ENCODE measurements at places on chromosomes 1 and 21. TPM values are rescaled to one million over a fixed set of nuclear protein-coding genes. Genes with fewer than 3 reads are reported as not detected.

DNA sequence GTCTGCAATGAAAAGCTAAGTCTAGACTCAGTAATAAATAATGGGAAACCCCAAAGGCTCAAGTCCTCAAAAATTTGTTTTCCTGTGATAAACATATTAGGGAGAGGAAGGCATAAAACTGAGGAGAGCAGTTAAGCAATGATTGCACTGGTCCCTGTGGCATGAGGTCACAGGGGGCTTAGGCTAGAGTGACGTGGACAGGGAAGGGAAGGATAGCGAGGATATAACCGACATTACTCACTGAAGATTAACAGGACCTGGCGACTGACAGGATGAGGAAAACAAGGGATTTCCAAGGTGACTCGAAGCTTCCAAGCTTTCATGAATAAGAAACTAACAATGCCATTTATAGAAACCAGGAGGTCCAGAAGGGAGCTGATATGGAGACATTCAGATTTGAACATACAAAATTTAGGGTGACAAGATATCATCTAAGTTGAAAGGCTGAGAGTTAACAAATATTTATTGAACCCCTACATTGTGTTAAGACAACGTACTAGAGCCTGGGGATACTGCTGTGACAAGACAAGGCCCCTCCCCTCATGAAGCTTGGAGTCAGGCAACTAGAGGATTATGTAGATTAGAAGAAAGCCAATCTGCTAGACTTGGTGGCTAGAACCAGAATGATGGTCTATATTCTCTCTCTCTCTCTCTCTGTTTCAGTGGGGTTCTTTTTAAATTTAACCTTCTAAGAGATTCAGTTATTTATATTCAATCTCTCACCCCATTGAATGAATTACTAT is 33.2 kb upstream of the PKN2 start:
- no peak overlapping the region for H3K4me3 ChIP-seq
- H3K36me3 ChIP-seq = no peaks in the 10 kb centered on the region
- H3K27ac ChIP-seq = no peak overlapping the region

GRCh38 chr21:45669382-45669781 is 25.9 kb downstream of the PCBP3 start:
- H3K27me3 ChIP-seq = no peaks in the 10 kb centered on the region
- no peaks in the 10 kb centered on the region for H3K36me3 ChIP-seq
- H3K4me3 ChIP-seq = no peak overlapping the region
- H3K27ac ChIP-seq = no peak overlapping the region

The RNASEL gene
- 5.2 TPM for total RNA-seq

The ARMH1 gene
- 1.4 TPM for total RNA-seq

GRCh38 chr1:220315070-220315839 is 43.0 kb upstream of the RAB3GAP2 start:
- no peaks in the 10 kb centered on the region for H3K36me3 ChIP-seq
- H3K4me3 ChIP-seq = no peak overlapping the region
- no peak overlapping the region for H3K27ac ChIP-seq
- DNase-seq = no peak
- peaks cover 8% of the 10 kb centered on the region for H3K4me1 ChIP-seq

GRCh38 chr1:163335216-163335615 is 13.5 kb downstream of the NUF2 start:
- H3K36me3 ChIP-seq = no peaks in the 10 kb centered on the region
- no peaks in the 10 kb centered on the region for H3K27me3 ChIP-seq
- no peaks in the 10 kb centered on the region for H3K4me1 ChIP-seq
- H3K4me3 ChIP-seq = no peak overlapping the region
- H3K27ac ChIP-seq = no peak overlapping the region

DNA sequence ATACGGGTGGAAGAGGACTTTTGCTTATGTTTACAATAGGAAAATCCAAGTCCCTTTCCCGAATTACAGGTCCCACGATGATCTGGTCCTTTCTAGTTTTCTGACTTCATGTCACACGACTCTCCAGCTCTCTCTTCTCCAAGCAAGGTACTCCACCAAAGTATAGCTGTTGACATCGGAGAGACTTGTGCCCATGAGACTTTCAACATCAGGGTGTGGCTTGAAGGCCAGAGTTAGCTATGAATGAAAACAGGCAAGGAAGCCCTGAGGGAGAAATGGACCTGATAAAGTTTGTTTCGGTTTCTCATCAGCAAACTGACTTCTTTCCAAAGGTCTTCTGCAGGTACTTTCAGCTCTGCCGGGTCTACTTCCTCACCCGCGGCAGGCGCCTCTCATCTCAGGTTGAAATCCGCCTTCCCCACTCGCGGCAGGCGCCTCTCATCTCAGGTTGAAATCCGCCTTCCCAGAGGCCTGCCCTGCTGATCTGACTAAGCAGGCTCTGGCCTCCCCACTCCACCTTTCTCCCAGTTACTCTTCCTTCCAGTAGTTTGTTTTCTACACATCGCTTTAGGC is 2.1 kb upstream of the PER3 start:
- H3K27me3 ChIP-seq = no peaks in the 10 kb centered on the region
- peaks cover 48% of the 10 kb centered on the region for H3K36me3 ChIP-seq
- H3K27ac ChIP-seq = peak overlapping the region; percentile 41
- no peak for DNase-seq

DNA sequence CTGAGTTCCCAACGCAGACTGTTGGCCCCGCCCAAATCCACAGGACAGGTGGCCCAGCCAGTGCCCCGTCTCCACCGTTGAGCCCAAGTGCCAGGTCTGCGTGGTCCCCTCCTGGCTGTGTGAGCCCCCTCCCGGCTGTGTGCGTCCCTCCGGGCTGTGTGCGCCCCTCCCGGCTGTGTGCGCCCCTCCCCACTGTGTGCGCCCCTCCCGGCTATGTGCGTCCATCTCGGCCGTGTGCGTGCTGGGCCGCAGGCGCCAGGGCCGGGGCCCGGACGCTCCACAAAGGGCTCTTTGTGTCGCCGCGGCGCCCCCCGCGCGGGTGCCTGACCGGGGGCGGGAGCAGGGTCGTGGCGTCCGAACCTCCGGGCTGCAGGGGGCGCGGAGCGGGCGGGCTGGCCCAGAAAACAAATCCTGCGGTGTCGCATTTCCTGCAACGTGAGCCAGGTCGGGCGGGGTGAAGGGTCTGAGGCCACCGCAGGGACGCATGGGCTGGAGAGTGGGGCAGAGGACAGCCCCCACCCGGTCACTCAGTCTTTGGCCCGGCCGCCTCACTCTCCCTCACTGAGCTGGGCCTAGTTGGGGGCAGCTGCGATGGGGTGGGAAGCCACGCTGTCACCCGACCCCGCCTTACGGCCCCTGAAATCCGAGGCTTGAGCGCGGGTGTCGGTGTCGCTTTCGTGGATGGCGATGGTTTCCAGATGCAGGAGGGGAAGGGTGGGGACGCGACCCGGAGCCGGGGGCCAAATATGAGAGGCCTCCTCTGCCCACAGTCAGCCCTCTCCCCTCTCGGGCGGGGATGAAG is 18.8 kb downstream of the TNFRSF25 start:
- H3K4me3 ChIP-seq = peak overlapping the region; percentile 33
- peaks cover 27% of the 10 kb centered on the region for H3K4me1 ChIP-seq
- no peak overlapping the region for H3K27ac ChIP-seq
- H3K27me3 ChIP-seq = peaks cover 82% of the 10 kb centered on the region
- no peaks in the 10 kb centered on the region for H3K36me3 ChIP-seq

The MAP10 gene
- 1.0 TPM for total RNA-seq

- H3K4me1 ChIP-seq = peaks cover 26% of the 10 kb centered on the region
- no peak overlapping the region for H3K4me3 ChIP-seq
- H3K27me3 ChIP-seq = no peaks in the 10 kb centered on the region
- H3K36me3 ChIP-seq = no peaks in the 10 kb centered on the region
- H3K27ac ChIP-seq = peak overlapping the region; percentile 78
Measured at GRCh38 chr21:31354604-31355443, 10.8 kb upstream of the TIAM1 start.

The HMCN1 gene
- total RNA-seq = 5.6 TPM

DNA sequence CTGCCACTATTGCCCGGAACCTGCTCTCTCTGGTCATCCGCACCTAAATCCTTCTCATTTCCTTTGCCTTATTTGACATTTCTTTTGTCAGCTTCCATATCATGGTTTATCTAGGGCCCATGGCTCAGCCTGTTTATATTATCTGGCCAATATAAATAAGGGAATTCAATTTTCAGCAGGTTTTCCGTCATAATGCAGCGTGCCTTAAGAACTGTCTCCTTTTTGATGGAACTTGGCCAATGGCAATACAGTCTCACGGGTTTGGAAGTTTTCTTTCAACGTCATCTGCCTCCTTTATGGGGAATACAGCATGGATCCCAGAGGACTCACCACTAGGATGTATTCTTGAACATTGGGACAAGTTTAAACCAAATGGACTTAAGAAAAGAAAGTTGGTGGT is 77.8 kb upstream of the KIAA0040 start:
- H3K36me3 ChIP-seq = no peaks in the 10 kb centered on the region
- H3K4me3 ChIP-seq = no peak overlapping the region
- no peaks in the 10 kb centered on the region for H3K4me1 ChIP-seq
- DNase-seq = no peak
- H3K27me3 ChIP-seq = no peaks in the 10 kb centered on the region

The GUK1 gene
- total RNA-seq = 442 TPM

The DSCAM gene
- total RNA-seq = not detected

The WNT9A gene
- total RNA-seq = 1.2 TPM

GRCh38 chr1:233543338-233544255 is 70.3 kb upstream of the KCNK1 start:
- no peak overlapping the region for H3K4me3 ChIP-seq
- H3K27ac ChIP-seq = peak overlapping the region; percentile 77
- H3K4me1 ChIP-seq = peaks cover 9% of the 10 kb centered on the region
- H3K27me3 ChIP-seq = no peaks in the 10 kb centered on the region

DNA sequence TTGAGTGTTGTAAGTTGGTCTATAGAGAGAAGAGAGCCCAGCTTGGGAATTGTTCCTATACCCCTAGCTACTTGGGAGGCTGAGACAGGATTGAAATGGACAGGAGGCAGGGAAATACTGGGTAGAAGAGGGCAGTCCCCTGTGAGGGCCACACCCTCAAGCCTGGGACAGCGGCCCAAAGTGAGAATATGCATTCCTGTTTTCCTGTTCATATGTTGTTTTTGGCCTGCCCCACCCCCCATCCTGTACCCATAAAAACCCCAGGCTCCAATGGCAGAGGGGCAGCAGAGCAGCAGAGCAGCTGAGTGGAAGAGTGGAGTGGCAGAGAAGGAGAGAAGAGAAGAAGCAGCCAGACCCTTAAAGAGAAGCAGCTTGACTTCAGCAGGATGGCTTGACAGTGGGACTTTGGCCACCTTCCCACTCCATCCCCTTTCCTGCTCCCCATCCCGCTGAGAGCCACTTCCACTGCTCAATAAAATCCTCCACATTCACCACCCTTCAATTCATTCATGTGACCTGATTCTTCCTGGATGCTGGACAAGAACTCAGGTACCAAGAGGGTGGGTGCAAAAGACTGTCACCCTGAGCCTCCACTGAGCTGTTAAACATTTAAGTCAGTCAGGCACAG is 70.6 kb upstream of the PUM1 start:
- H3K27ac ChIP-seq = no peak overlapping the region
- H3K4me3 ChIP-seq = no peak overlapping the region
- H3K27me3 ChIP-seq = no peaks in the 10 kb centered on the region
- DNase-seq = no peak
- H3K36me3 ChIP-seq = no peaks in the 10 kb centered on the region
- no peaks in the 10 kb centered on the region for H3K4me1 ChIP-seq

The OR2G6 gene
- total RNA-seq = 0.98 TPM

The DCLRE1B gene
- 4.3 TPM for total RNA-seq

The A3GALT2 gene
- total RNA-seq = not detected

The DUSP10 gene
- 9.5 TPM for total RNA-seq

The PTPN7 gene
- 2.7 TPM for total RNA-seq

The CLDN8 gene
- 20.9 TPM for total RNA-seq

DNA sequence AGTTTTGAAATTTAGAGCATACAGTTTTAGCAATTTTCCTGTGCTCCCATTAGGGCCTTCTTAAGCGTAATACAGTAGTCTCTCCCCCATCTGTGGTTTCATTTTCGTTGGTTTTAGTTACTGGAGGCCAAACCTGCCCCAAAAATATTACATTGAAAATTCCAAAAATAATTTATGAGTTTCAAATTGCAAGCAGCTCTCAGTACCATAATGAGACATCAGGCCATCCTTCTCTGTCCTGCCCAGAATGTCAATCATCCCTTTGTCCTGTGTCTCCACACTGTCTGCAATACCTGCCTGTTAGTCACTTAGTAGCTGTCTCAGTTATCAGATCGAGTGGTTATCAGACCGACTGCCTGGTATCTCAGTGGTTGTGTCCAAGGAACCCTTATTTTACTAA is 45.4 kb downstream of the ADSS2 start:
- H3K4me1 ChIP-seq = no peaks in the 10 kb centered on the region
- no peak overlapping the region for H3K27ac ChIP-seq
- no peaks in the 10 kb centered on the region for H3K27me3 ChIP-seq
- no peak for DNase-seq
- no peak overlapping the region for H3K4me3 ChIP-seq

- no peak overlapping the region for H3K27ac ChIP-seq
- H3K4me1 ChIP-seq = peaks cover 6% of the 10 kb centered on the region
- H3K4me3 ChIP-seq = no peak overlapping the region
- no peak for DNase-seq
- peaks cover 45% of the 10 kb centered on the region for H3K36me3 ChIP-seq
- H3K27me3 ChIP-seq = no peaks in the 10 kb centered on the region
Measured at GRCh38 chr21:33820230-33820770, 95.3 kb downstream of the ATP5PO start.

GRCh38 chr1:24864370-24864777 is 65.7 kb downstream of the RUNX3 start:
- no peaks in the 10 kb centered on the region for H3K36me3 ChIP-seq
- no peak overlapping the region for H3K27ac ChIP-seq
- no peak overlapping the region for H3K4me3 ChIP-seq
- no peak for DNase-seq

GRCh38 chr1:82491301-82492048 is 690.7 kb downstream of the ADGRL2 start:
- no peaks in the 10 kb centered on the region for H3K4me1 ChIP-seq
- no peak overlapping the region for H3K4me3 ChIP-seq
- H3K36me3 ChIP-seq = no peaks in the 10 kb centered on the region
- DNase-seq = no peak
- H3K27me3 ChIP-seq = no peaks in the 10 kb centered on the region

The CHD5 gene
- 0.13 TPM for total RNA-seq

- H3K4me1 ChIP-seq = no peaks in the 10 kb centered on the region
- no peak overlapping the region for H3K4me3 ChIP-seq
- peaks cover 46% of the 10 kb centered on the region for H3K36me3 ChIP-seq
- no peaks in the 10 kb centered on the region for H3K27me3 ChIP-seq
Measured at GRCh38 chr1:230916587-230917283, 48.4 kb upstream of the C1orf198 start.

- H3K4me1 ChIP-seq = peaks cover 53% of the 10 kb centered on the region
- peak within 1 kb of the TSS; percentile 62 for H3K27ac ChIP-seq
- H3K4me3 ChIP-seq = peak within 1 kb of the TSS; percentile 55
- no peak for DNase-seq
Measured at GRCh38 chr1:27634985-27635367, at the start of gene FGR. Gene FGR (minus strand): TSS chr1:27635185. CDS start chr1:27623916, 11,269 bp downstream.

GRCh38 chr1:21863981-21864380 is 51.9 kb downstream of the LDLRAD2 start:
- H3K36me3 ChIP-seq = peaks cover 84% of the 10 kb centered on the region
- no peak overlapping the region for H3K27ac ChIP-seq
- H3K27me3 ChIP-seq = no peaks in the 10 kb centered on the region
- no peaks in the 10 kb centered on the region for H3K4me1 ChIP-seq

GRCh38 chr1:93079685-93080141 is 630 bp downstream of the MTF2 start:
- peak overlapping the region; percentile 70 for H3K4me3 ChIP-seq
- no peaks in the 10 kb centered on the region for H3K36me3 ChIP-seq
- no peaks in the 10 kb centered on the region for H3K27me3 ChIP-seq
- peak overlapping the region; percentile 85 for H3K27ac ChIP-seq
- H3K4me1 ChIP-seq = peaks cover 29% of the 10 kb centered on the region

Data from suprapubic skin (tissue), 4 donors.